ENCODE measurements at places on chromosomes 2 and 18. TPM values are rescaled to one million over a fixed set of nuclear protein-coding genes. Genes with fewer than 3 reads are reported as not detected.
A peak's percentile ranks its signal among the peaks of the same experiment; 100 is the strongest.

SNED1 gene
- 5.9 TPM for polyA plus RNA-seq

TXNDC2 gene
- 0.19 TPM for polyA plus RNA-seq

PCGF1 gene
- polyA plus RNA-seq, result 47.8 TPM

- DNase-seq, result no peak
Measured at GRCh38 chr2:58271826-58272225, 30.7 kb upstream of the FANCL start.

DNA sequence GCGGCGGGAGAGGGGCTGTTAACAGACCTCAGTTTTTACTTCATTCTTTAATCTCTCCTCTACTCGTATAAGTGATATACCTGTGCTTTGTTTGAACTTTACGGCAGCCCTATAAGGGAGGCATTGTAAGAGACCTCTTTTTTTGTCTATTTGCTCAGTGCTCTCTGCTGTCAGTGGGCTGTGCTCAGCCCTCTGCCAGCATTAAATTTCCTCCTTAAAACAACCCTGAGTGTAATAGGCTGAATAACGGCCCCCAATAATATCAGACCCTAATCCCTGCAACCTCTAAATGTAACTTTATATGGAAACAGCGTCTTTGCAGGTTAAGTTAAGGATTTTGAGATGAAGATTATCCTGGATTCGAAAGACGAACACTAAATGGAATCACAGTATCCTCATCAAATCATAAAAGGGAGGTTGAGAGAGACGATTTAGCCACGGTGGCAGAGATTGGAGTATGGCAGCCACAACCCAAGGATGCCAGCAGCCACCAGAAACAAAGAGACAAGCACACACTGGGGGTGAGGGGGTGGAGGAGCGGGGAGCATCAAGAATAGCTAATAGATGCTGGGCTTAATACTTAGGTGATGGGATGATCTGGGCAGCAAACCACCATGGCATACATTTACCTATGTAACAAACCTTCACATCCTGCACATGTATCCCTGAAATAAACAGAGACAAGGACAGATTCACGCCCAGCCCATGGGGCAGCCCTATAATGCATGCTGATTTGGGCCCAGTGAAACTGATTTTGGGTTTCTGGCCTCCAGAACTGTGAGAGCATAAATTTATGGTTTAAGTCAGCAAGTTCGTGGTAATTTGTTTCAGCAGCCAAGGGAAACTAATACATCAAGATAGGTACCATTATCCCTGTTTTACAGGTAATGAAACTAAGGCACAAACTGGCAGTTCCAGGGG lies 894 bp upstream of the FARSB start:
- peak; percentile 28 for DNase-seq
